ENCODE measurements at places on chromosomes 16 and 17. TPM values are rescaled to one million over a fixed set of nuclear protein-coding genes. Genes with fewer than 3 reads are reported as not detected.

Gene LPO
- total RNA-seq: not detected

Gene MPV17L
- 1.4 TPM for total RNA-seq

Gene GDPD3
- total RNA-seq: 9.0 TPM

Gene TNRC6A
- 34.0 TPM for total RNA-seq

Gene CLEC19A
- total RNA-seq: 0.39 TPM

Gene CTF1
- 7.9 TPM for total RNA-seq

Gene DOK4
- 41.8 TPM for total RNA-seq

Gene CSNK1D
- 160 TPM for total RNA-seq

Gene TEX14
- 0.47 TPM for total RNA-seq

Gene CHAD
- total RNA-seq: 0.21 TPM

Gene ZSCAN10
- not detected for total RNA-seq

- no peak for DNase-seq
Observed at GRCh38 chr17:70654706-70655105, 485.4 kb downstream of the KCNJ2 start.

- DNase-seq: no peak
Observed at GRCh38 chr17:56756536-56756935, 77.2 kb downstream of the C17orf67 start.

DNA sequence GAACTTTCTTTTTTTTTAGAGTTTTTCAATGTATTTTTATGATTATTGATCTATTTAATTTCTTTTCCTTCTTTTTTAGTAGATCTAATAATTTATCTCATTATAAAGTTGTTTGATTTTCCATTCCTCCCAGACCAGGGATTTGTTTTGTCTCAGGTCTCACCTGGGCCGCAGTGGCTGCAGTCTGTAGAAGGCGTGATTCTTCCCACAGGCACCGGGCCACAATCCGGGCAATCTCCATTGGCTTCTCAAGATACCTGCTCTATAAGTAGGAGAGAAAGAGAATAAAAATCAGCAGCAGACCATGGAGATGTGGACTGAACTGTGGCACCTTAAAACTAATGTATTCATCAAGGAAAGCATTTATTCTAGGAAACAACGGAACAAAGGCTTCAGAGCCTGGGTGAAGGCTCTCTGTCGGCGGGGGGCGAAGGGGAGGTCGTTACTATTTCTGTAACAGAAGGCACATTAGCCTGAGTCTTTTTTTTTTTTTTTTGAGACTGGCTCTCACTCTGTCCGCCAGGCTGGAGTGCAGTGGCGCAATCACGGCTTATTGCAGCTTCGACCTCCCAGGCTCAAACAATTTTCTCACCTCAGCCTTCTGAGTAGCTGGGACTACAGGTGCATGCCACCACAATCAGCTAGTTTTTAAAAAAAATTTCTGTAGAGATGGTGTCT lies 42.7 kb downstream of the STAT3 start:
- no peak for DNase-seq

GRCh38 chr16:22055881-22056280 lies 36.5 kb upstream of the VWA3A start:
- DNase-seq: no peak

DNA sequence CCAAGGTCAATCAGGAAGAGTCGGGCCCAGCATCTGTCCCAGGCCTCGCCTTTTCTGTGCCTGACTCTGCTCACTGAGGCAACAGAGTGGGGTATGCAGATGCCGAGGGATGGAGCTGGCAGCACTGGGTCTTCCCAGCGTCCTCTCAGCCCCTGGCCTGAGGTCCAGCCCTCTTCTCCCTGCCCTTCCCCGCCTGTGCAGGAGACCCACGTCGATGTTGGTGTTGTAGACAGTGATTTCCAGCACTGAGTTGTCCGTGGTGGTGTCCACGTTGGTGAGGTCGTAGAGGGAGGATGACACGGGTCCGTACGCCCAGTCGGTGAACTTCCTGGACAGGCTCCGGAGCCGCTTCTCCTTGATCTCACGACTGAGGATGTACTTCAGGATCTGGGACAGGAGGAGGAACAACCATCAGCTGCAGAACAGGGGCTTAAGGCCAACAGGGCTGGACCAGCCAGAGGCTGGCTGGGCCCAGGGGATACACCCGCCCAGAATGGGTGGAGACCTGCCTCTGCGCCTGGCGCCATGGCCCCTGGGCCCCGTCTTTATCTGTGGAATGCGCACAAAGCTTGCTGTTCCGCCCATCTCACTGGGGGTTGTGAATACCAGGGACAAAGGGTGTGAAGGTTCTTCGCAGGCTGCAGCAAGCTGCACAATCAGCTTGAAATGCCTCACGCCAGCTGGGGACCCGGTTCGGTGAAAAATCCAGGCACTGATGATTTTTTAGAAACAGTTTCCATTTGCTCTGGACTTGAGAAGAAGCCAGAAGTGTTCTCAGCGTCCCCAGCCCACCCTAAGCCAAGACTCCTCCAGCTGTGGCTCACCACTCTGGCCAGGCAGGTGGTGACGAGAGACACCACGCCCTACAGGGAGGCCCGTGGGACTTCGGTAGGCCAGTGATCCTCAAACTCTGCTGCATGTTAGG lies 27.5 kb downstream of the TRPV3 start:
- DNase-seq: peak; percentile 67

DNA sequence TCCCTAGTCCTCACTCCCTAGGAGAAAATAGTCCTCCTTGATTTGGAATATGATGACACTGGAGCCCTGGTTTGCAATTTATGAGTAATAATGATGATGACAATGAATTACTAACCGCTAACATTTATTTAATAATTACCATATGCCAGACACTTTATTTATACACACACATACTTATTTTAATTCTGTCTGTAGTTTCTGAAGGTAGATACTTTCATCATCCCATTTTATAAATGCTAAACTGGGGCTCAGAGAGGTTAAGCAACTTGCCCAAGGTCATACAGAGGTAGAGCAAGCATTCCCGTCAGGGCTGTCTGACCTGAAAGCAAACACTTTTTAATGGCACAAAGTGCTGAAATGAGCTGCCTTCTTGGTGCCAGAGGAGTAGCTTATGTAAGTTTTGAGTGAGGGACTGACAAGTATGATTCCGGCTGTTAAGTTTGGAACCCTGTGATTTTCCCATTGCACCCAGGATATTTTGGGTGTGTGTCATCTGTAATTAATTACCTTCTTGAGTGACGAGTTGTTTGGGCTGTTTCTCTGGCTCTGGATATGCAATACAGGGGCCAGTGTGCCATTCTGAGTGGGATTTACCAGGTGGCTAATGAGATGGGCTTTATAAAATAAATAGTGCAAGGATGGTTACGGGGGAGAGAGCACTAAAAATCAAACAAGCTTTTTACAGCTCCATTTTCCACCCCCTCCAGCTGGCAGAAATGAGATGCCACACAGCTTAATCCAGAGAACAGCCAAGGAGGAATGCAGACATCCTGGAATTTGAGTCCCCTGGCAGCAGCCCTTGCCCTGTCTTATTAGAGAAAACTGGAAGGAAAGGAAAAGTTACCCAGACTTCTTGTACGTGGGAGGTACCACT lies 211.8 kb downstream of the SNX29 start:
- no peak for DNase-seq

DNA sequence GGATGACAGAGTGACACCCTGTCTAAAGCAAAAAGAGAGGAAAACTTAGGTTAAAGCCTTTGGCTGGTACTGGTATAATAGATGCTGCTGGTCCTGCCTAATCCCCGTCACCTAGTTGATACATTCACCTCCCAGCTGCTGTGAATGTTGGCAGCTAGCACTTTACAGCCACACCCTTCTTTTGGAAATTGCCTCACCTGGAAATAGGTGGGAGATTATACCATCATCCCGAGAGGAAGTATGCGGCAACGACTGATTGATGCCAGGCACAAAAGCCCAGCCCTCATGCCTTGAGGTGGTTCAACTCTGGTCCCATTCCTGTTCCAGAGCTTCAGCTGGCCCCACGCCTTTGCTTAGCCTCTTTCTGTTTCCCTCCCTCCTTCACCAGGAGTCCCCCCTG lies 53.2 kb upstream of the SIAH1 start:
- no peak for DNase-seq

GRCh38 chr17:13268791-13269595 lies 251.2 kb upstream of the ELAC2 start:
- no peak for DNase-seq

DNA sequence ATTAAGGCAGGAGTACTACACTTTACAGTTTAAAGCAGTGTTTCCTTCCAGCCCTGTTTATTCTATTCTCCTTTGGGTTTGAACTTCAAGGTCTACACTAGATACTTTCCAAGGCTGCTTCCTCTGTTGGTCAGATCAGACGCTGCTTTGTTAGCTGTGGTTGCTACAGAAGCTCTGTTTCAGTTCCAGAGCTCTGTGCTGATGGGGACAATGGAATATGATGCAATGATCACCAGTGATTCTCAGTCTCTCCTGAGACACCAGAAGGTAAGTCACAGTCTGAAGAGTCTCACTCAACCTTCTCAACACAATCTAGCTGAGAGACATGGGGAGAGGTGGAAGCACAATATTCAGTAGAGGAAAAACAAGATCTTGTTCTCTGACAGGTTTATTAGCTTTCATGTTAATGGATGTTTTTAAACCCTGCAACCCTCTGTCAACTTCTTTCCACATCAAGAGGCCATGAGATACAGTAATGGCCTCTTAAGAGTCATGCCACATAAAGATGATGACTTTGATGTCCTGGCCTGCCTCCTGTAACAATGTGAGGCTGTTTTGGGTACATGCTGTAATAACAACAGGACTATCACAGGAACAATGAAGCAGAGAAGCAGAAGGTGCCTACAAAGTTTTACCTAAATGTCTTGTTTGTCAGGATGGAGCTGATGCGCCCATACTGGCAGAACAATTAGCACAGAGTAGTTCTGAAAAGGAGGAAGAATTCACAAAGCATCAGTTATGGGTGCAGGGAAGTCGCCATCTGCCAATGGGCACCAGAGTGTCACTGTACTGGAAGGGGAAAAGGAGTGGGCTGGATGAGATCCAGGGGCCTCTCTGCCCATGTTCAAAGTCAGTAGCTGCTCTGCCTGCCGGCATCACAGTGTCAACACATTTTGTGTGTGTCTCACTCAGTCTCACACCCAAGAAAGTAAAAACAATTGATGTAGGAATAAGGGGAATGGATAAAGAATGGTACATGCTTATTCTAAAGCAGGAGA lies 33.4 kb downstream of the PSME3IP1 start:
- DNase-seq: no peak

GRCh38 chr17:73744411-73744810 lies 100.2 kb upstream of the SDK2 start:
- no peak for DNase-seq

GRCh38 chr17:58677194-58677880 lies 14.5 kb downstream of the TEX14 start:
- DNase-seq: no peak

GRCh38 chr17:81726004-81726403 lies 13.9 kb downstream of the SLC25A10 start:
- no peak for DNase-seq

- no peak for DNase-seq
Observed at GRCh38 chr16:47884116-47884725, 271.6 kb downstream of the ABCC12 start.

- DNase-seq: no peak
Observed at GRCh38 chr16:28140788-28141618, 70.8 kb downstream of the XPO6 start.

DNA sequence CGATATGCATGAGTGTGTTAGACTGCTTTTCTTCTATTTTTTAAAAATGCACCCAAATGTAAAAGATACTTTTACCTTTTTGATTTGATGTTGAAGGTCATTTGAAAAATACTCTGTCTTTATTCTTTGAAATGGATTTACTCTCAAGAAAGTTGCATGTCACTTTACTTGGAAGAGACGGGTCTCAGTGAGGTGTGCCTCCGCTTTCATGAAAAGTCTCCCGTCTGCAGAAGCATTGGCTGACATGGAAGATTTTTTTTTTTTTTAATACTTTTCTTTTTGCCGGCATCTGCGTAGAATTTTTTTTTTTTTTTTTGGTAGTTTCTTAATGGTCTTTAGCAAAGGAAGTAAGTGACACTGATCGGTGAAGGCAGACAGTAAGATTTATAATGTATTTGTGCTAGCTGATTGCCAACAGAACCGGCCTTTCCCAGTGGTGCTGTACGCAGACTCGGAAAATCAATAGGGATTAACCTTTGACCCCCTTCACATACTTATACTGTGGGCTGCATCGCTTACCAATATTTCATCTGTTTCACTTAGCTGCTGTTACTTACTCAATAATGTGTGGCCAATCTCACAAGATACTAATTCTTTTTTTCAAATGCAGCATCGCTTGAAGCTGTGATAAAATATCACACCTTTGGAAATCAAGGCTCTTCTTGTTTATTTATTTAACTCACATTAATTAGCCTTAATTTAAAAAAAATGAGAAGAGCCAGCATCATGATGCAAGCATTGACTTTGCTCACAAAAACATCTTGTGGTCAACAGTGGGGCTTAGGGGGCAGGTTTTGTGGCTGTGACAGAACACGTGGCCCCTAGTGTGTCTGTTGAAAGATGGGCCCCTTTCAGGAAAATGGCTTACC lies 383.9 kb downstream of the WWOX start:
- no peak for DNase-seq

GRCh38 chr16:56944954-56945839 lies 13.3 kb downstream of the HERPUD1 start:
- DNase-seq: no peak
